NCI-H345 (cell line): ENCODE measurements at places on chromosomes 4 and X.

DNA sequence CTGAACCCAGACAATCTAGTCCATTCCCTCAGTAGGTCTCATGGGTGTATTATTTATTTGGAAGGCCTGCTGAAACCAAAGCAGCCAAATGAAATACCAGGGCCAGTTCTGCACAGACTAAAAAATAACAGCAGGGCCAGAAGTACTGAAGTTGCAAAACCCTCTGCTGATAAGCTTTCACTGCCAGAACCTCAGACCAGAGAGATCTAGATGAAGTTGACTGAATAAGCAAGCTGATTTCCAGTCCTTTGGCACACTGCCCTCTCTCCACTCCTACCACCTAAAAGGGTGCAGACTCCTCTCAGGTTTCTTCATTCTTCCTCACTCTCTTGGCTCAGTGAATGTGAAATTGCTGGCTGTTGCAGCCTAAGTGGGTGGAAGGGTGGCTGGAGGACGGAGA lies 276.7 kb upstream of the KLF3 start:
- no peak for DNase-seq

DNA sequence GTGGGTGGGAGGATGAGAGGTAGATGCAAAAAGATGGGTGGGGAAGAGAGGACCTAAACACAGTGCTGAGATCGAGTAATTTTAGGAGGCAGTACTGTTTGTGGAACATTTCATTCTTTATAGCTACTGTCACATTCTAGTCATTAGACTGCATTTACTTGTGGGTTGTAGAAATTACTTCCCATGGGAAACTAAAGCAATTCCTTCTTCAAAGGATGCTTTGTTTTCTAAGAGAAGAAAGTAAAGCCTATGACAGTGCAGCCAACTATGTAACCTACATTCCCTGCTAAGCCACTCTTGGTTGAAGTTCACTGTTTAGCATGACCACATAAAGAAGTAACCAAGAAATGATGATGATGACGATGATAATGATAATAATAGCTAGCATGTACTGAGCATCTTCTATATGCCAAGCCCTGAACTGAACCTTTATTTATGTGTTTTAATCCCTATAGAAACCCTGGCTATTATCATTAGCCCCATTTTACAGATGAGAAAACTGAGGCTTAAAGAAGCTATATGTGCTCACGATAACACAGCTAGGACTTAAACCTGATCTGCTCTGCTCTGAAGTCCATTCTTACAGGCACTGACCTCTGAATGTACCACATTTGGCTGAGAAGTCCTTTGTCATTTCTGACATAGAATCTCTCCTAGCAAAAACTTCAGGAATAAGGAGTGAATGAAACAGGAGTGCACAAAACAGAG lies 114.5 kb upstream of the KIT start:
- no peak for DNase-seq

GRCh38 chr4:99079625-99080295 lies 8.8 kb downstream of the ADH5 start:
- DNase-seq, result no peak

DNA sequence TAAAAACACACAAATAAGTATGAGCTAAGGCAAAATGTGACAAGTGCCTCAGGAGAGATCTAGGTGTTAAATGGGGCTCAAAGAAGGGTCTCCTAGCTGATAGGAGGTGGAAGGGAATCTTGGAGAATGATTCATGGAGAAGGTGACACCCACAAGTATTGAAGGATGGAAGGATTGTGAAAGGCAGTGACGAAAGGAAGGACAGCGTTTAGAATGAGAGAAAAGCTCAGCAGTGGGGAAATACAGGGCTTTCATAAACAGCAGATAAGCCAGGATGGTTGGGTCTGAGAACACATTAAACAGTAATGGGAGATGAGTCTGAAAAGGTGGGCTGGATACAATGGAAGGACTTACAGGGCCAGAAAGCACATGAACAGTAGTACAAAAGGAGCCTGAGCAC lies 11.5 kb downstream of the ANXA5 start:
- DNase-seq, result no peak

DNA sequence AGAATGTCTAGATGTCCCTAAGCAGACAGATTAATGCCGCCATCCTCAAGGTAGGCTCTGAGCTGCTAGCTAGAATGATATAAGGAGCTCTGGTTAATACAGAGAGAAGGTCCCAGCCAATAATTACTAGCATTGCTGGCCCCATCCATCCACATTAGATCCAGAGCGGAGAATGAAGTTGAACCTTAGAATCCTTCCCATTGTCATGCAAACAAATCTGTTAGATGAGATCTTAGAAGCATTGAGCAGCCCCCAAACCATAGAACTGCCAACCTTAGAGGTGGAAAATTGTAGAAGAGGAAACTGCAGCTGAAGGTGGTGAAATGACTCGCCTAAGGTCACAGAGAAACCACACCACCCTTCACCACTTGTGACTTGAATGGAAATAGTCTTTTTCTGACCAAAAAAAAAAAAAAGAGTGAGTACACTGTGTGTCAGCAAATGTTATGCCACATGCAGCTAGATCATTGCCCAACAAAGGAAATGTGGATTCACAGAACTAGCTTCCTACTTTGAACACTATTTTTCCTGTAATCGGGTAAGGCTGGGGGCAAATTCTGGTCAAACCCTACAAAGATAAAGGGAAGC lies 162.1 kb downstream of the SMIM20 start:
- no peak for DNase-seq

DNA sequence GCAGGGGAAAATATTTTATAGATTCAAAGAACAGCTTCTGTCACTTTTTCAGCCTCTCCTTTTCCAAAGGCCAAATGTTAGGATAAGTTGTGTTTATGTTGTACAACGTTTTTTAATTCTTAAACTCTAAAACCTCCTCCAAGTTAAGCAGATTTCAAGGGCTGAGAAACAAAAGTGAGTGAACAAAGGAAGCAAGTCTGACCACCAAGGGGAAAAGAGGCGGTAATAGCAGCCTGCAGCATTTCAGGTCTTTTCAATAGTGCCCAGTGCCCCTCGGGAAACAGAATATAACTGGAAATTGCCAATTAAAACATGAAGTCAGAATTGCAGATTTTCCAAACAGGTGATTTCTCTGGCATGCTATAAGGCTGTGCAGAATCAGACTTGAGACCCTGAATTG lies 510.0 kb upstream of the HTR2C start:
- DNase-seq, result no peak

GRCh38 chr4:8085491-8086117 lies 73.0 kb downstream of the ABLIM2 start:
- no peak for DNase-seq

DNA sequence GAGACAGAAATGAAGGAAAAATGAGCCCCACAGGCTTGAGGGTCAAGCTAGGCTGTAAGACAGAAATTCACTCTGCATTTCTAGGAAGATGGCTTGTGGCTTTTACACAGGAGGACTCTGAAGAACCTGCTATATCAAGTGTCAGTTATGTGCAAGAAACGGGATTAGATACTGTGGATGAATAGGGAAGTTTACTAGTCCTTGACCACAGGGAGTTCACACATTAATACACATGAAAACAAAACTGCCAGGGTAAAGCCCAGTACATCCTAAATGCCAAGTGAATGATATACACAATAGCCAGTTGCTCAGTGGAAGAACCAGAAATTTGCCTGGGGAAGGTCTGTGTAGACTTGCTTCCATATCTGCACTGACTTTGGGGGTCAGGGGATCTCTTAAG lies 53.5 kb downstream of the TMEM131L start:
- DNase-seq, result no peak

DNA sequence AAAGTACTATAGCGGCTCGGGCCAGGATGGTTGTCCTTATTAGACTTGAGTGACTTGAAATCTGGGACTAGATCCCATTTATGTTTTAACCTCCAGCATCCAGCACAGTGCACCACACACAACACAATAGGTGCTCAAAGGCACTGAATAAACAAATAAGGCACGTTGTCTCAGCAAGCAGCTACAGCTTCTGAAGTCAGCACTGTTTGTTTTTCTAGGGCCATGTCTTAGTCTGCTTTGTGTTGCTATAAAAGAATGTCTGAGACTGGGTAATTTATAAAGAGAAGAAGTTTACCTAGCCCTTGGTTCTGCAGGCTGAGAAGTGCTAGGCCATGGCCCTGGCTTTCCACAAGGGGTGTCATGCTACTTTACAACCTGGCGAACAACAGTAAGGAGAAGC lies 102.1 kb upstream of the LNX1 start:
- DNase-seq, result peak; percentile 57

GRCh38 chr4:7871356-7871755 lies 68.3 kb downstream of the AFAP1 start:
- DNase-seq, result no peak

DNA sequence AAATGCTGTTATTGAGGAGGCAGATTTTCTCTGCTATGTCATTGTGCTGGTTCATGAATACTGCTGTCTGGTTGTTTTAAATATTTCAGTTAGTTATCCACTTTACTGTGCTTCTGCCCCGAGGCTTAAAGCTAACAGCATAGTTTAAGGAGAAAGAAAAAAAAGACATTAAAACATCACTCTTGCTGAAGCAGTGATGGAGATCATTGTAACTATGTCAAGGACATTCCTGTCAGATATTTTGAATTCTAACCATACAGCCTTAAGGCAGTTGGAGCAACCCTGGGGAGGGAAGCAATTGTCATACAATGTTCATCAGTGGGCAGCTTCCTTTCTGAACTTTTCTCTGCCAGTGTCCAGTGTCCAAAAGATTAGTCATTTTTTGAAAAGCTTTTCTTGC lies 199.0 kb upstream of the DDX53 start:
- no peak for DNase-seq

GRCh38 chr4:75513526-75514130 lies 575 bp downstream of the RCHY1 start:
- no peak for DNase-seq

DNA sequence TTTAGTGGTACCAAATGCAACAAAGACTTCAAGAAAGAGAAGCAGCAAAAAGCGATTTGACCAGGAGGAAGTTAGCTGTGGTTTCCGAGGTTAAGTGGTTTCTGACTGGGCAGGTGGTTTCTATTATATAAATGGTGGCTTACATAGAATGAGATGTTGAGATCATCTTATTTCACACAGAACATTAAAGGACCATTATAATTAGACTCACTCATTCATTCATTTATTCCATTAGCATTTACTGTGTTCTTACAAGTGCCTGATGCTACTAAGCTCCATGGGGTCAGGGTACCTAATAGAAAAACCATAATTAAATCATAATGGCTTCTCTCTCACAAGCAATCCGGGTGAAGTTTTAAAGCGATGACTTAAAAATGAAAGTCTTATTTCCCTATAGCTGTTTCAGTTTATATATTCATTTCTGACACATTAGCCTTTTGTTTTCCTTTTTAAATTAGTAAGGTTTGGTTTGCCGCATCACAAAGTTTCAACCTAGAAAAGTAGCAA lies 10.6 kb downstream of the TSPAN6 start:
- no peak for DNase-seq

- DNase-seq, result no peak
Observed at GRCh38 chr4:184897895-184898294, 72.1 kb upstream of the ACSL1 start.

- DNase-seq, result no peak
Observed at GRCh38 chr4:8291036-8291682, 21.6 kb downstream of the HTRA3 start.

GRCh38 chr4:113496698-113497097 lies 264.8 kb downstream of the CAMK2D start:
- no peak for DNase-seq

DNA sequence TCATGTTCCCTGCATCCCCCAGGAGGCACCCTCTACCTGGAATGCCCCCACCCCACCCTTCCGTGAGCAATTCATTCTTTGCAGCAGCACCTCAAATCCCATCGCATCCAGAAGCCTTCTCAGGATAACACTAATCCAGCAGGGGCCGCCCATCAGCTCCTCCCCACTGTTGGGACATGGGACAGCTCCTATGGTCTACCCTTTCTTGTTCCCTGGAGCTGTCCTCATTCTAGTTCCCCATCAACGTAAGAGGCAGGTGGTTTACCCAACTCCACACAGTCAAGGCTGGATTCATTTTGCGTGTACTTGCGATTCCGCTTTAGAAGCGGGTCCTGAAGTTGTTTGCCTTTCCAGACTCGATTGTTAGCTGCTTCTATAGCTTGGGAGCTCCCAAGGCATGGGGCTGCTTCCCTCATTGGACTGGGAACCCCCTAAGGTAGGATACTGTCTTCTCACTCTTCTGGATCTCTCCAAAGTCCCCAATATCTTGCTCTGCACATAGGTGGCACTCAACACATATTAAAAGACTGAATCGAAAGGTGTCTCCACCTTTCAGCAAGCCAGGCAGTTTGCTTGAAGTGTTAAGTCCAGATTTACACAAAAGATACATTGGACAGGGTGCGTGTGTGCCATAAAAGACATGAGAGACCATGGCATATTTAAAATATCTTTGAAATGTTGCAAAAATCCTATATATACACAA lies 942 bp upstream of the APLN start:
- DNase-seq, result peak; percentile 13

GRCh38 chrX:53281963-53282695 lies 745 bp upstream of the IQSEC2 start:
- no peak for DNase-seq

GRCh38 chr4:185305979-185306442 lies 89.7 kb downstream of the LRP2BP start:
- DNase-seq, result peak; percentile 63

- DNase-seq, result no peak
Observed at GRCh38 chrX:66015152-66015831, 24.6 kb downstream of the VSIG4 start.

DNA sequence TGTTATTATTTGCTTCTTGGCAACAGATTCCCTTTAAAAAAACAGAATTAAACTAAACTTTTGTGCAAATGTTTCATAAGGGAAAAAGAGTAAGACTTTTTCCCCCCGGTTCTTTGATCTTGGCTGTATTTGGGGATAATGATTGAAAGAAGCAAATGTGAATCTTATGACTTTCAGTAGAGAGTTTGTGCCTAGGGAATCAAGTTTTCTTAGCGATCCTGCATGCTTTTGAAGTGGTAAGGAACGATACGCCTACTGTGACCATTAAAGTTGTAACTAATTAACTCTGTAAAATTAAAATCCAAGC lies 9.0 kb downstream of the ATP10D start:
- no peak for DNase-seq

DNA sequence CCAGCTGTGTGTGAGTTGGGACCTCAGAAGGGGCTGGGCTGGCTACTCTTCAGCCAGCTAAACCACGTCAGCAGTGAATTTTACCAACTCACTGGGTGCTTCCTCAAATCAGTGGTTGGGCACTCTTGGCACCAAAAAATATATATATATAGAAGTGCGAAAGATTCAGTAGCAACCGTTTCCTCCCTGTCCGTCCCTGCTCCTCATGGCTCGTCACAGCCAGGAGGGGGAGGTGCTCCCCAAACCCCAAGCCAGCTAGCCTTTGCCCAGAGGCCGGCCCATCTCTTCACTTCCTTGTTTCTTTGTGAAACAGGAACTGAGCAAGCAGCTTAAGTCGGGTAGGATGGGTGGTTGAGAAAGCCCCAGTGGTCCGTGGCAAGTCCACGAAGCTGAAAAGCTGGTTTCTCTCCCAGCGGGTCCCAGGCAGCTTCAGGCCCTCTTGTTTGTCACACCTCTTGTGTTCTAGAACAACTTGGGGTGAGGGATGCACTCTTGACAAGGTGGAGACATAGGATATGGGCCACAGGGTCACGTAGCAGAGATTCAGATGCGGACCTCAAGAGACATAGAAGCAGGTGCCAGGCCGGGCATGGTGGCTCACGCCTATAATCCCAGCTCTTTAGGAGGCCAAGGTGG lies 6.8 kb upstream of the SASH3 start:
- DNase-seq, result no peak
